Kidney tubule cell (primary cell): ENCODE measurements at places on chromosomes 7 and 10.

- DNase-seq, result no peak
Observed at GRCh38 chr10:14740684-14741247, 33.9 kb downstream of the FAM107B start.

GRCh38 chr10:107409522-107409921 lies 245.0 kb upstream of the SORCS1 start:
- DNase-seq, result peak; percentile 43

GRCh38 chr7:129388333-129389098 lies 45.7 kb upstream of the STRIP2 start:
- DNase-seq, result no peak

GRCh38 chr10:17200912-17201793 lies at the start of gene TRDMT1:
Gene TRDMT1 (minus strand): TSS chr10:17201672. CDS start chr10:17201634, 38 bp downstream.
- DNase-seq, result peak; percentile 94

DNA sequence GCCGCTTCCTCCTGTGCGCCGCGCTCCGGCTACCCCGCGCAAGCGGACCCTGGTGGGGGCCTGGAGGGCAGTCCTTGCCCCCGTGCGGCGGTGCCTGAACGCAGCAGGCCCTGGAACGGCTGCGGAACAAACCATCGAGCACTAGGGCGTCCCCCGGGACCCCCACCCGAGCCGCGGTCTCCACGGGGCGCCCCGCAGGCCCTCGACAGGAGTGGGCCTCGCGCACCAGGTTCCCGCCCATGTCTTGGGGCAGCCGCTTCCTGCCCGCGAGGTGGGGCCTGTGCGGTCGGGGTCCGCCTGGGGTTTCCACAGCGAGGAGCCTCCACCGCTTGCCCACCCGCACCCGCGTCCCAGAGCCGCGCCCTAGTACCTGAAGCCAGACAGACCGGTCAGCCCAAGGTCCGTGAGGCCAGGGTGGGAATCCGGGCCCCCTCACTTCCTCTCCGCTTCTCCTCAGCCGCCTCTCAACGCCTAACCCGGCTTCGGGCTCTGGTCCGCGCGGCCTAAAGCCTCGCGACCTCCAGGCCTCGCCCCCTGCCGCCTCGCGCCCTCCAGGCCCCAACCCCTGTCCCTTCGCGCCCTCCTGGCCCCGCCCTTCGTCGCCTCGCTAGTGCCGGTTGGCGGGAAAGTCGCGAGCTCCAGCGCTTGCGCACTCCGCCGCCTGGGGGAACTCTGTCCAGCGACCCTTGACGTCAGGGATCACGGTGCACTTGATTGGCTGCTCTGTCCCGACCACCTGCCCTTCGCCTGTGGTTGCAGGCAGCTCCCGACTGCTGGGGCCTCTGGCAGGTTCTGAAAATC lies 7.0 kb upstream of the GBX1 start:
- DNase-seq, result no peak

GRCh38 chr7:51268859-51269258 lies 47.8 kb downstream of the COBL start:
- no peak for DNase-seq

GRCh38 chr10:121947343-121948330 lies 19.8 kb upstream of the ATE1 start:
- DNase-seq, result no peak

GRCh38 chr7:85673876-85674275 lies 487.0 kb upstream of the SEMA3D start:
- DNase-seq, result no peak

DNA sequence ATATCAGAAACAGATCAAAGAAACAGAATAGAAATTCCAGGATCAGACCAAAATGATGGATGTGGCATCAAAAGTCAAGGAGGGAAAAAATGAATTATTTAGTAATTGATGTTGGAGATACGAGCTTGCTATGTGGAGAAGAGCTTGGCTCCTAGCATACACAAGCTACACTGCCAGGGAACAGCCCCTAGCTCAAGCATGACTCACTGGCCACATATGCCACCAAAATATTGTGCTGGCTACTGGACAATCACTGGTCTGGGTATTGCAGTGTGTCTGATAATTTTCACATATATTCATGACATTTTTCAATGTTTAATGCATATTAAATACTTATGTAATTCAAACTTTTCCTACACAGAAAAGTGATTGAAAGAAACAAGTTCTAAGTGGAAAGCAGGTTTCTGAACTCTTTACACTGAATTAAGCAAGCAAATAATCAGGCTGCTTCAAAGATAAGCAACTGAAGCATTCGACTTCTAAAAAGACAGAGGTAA lies 59.3 kb downstream of the OAT start:
- no peak for DNase-seq

- no peak for DNase-seq
Observed at GRCh38 chr10:117350909-117351308, 24.3 kb downstream of the PDZD8 start.

- no peak for DNase-seq
Observed at GRCh38 chr7:157278791-157279724, 57.7 kb upstream of the DNAJB6 start.

DNA sequence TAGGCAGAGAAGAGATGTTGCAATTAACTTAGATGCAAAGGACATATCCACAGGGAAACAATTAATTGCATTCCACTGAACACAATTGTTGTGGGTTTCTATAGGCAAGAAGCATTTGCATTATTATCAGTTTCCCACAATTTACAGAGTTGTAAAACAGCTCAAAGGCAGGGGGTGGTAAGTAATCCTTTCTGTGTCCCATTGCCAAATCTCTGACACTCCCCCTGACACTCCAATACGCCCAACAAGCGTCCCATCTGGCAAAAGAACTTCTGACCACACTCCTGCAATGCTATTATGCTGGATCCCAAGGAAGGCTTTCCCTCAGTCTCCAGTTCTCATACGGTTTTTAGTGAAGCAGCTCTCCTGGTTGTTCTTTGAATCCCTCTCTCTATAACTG lies 179.8 kb downstream of the CXCL12 start:
- no peak for DNase-seq

DNA sequence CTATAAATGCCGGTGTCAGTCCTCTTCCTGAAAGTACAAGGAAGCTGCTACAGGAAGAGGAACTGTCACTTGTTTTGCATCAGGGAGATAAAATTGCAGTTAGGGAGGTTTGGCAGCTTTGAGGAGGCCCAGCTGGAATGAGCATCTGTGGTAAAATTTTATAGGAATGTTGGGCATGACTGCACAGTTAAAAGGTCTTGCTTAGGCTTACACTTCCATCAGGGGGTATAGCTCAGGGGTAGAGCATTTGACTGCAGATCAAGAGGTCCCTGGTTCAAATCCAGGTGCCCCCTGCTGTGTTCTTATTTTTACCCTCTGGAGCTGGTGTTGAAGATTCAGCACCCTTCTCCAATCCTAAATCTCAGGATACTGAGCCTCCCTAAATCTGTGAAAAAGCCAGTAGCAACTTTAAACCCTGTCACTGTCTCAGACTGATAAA lies 65.9 kb downstream of the ZNF467 start:
- DNase-seq, result peak; percentile 69

DNA sequence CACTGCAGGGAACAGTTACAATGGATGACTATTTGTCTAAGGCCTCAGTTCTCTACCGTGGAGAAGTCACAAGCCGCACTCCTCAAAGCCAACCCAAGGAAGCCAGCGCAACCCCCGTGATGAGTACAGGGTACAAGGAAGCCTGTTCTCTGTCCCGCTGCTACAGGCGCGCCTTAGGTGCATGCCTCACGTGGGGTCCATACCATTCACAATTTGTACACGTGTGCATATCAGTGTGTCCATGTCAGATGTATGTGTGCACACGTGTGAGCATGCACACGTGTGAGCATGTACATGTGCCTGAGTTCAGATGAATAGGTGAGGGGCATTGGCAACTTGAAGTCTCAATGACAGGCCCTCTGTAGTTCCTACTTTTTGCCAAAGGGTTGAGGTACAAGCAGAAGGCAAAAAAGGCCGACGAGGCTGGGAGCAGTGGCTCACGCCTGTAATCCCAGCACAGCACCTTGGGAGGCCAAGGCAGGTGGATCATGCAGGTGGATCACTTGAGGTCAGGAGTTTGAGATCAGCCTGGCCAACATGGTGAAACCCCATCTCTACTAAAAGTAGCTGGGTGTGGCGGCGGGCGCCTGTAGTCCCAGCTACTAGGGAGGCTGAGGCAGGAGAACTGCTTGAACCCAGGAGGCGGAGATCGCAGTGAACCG lies 62.8 kb downstream of the CTBP2 start:
- DNase-seq, result no peak

GRCh38 chr7:71442492-71443190 lies 310.7 kb downstream of the GALNT17 start:
- DNase-seq, result no peak

DNA sequence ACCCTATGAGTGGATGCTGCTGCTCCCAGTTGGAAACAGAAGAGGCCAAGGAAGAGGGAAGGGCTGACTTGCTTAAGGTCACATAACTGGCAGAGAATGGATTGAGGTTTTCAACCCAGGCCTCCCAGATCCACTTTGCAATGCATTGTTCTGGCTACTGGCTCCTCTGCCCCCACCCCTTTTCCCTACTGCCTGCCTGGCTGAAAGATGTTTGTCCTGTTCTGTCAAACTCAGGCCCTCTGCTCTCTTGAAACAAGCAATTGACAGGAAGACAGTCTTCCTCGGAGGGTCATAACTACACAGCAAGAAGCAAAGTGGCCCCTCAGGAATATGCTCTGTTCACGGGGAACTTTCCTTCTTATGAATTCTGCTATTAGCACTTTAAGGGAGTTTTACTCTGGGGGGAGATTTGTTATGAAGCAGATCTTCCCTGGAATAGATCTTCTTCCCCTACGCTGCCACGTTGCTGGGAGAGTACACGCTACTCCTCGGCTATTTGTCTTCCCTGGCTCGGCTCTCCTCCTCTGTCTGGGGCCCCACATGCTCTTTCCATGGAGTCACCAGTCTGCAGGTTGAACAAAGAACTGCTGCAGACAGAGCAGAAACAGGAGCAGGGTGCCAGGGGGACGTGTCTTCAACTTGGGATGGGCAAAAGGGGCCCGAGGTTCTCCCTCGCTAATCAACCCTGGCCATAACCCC lies 436.1 kb downstream of the TYW1 start:
- DNase-seq, result no peak

GRCh38 chr10:126551202-126551601 lies 119.3 kb downstream of the C10orf90 start:
- no peak for DNase-seq

GRCh38 chr10:129605266-129605985 lies 138.4 kb downstream of the MGMT start:
- DNase-seq, result no peak

DNA sequence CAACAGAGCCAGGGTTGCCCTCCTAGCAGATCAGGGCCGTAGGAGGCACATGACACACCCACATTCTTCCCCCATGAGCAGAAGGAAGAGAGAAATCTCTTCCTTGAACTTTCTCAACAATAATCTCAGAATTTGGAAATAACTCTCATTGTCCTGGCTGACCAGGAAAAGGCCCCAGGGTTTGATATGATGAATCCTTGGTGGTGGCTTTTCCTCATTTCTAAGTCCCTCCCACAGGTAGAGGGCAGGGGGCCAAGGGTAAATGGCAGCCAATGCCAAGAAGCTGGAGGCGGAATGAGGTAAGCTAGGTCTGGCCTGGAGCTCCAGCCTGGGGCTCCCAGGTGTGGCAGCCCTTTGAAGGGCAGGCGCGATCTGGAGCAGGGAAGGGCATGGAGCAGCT lies 67.8 kb downstream of the GRB10 start:
- DNase-seq, result peak; percentile 70

- no peak for DNase-seq
Observed at GRCh38 chr7:157405914-157406810, 69.4 kb downstream of the DNAJB6 start.
